ENCODE measurements at places on chromosomes 4 and X.

DNA sequence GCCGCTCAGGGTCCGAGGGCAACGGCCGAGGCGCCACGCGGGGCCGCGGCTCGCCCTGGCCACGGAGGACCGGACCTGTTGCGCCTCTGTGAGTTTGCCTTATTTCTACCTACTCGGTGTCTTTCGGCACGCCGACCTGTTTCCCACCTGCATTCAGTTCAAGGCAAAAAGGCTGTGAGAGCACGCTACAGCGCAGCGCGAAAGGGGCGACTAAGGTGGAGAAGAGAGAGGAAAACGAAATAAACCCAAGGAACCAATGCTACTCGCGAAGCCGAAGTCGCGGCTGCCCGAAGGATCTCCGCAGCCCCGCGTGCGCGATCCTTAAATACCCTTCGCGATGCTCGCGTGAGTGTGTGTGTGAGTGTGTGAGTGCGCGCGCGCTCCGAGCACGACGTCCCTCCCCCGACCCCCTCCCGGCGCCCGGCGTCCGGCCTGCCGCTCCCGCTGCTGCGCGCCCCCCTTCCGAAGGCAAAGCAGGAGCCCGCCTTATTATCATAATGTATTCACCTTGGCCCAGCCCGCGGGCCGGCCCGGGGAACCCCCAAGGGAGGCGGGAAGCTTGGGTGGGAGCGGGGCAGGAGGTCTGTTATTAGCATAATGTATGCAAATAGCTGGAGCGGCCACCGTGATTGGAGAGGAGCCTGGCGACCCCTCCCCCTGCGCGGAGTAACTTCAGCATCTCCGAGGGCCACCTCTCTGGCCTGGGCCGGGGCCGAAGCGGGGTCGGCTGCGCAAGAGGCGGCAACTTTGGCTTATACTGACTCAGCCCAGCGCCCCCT is at the start of gene COL25A1:
TSS of gene COL25A1 (minus strand) at position 298 of the 779 bp plus-strand sequence.
- DNase-seq: peak; percentile 4

GRCh38 chrX:75638332-75638731 is 115.5 kb upstream of the ZDHHC15 start:
- DNase-seq: no peak

DNA sequence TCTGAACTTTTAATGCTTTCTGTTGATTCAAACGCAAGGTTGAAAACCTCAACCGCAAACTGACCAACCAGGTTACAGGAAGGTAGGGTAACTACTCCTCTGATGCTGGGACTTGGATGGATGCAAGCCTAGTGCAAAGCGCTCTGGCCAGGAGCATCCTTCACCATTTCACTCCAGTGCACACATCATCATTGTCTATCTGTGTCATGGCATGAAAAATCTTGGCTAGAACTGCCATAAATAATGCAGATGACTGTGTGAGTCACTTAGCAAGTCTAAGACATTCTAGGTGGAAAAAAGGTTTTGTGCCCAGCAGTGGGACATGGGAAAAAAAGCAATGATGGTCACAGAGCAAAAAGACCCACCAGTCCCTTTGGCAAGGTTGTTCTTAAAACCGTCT is 10.9 kb downstream of the ADGRA3 start:
- DNase-seq: no peak

GRCh38 chr4:126470862-126471261 is 1156.1 kb downstream of the FAT4 start:
- DNase-seq: no peak

DNA sequence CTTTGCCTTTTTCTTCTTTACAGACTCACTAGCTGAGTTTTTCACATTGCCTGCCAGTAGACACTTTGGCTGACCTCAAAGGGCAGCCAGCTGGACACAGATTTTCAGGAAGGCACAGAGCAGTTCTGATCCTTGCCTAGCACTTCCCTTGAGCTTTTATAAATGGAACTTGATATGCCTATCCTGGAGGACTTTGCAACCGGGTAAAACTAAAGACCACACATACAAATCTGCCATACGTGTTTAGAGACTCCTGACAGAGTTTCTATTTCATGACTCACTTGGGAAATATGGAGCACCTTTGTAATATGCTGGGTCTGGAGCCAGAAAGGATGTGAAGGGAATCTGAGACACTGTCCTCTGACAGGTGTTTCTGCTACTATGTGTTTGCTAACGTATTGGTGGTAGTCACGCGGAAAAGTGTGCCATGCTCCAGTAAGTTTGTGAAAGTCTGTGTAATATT is 56.7 kb upstream of the RASSF6 start:
- DNase-seq: no peak

DNA sequence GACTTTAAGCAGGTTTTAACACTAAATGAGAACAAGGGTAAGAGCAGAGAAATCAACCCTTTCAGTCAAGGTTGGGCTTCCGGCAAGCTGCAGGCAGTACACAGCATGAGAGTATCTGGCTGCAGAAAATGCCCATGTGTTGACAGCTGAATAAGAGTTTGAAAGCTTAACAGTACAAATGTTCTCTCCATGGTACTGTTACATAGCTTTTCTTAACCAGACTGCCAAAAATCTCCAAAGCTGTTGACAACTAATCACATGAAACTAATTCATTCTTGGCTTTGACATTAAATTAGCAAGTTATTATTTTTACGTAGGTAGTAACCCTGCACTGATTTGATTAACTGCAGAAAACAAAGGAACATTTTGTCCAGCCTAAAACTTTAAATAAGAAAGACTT is 153.5 kb downstream of the SLC10A7 start:
- no peak for DNase-seq

- no peak for DNase-seq
Observed at GRCh38 chrX:24248042-24248441, 65.8 kb downstream of the SUPT20HL2 start.

DNA sequence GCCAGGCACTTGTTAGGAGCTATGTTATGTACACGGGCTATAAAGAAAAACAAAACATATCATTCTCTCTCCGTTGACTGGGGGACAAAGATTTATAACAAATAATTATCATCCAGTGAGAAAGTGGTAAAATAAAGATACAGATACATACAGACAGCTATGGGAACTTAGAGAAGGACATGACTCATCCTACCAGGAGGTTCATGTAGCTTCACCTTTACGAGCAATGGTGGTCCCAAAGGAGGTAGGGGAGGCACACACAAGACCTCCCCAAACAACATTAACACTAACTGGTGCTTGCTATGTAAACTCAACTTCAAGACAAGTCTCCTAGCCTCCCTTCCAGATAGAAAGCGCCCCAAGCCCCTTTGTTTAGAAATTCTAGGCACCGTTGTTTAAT is 8.9 kb downstream of the AMBN start:
- DNase-seq: no peak

DNA sequence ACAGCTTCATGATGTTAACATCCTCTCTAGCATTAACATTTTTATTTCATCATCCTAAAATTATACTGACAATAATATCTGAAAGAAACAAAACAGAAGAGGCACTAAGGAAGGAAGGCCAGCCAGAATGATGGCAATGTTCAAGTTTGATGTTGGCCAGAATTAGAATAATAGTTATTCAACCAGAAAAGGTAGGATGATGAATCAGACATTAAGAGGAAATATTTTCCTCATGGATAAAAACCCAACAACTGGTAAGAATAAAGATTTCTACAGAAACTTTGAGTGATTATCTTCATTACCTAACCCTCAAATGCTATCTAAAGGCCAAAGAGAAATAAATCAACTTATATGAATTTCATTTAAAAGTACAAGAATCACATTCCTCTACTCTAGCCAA is 105.2 kb downstream of the PDE5A start:
- no peak for DNase-seq

GRCh38 chr4:87580057-87580456 is 28.3 kb upstream of the DSPP start:
- DNase-seq: no peak

DNA sequence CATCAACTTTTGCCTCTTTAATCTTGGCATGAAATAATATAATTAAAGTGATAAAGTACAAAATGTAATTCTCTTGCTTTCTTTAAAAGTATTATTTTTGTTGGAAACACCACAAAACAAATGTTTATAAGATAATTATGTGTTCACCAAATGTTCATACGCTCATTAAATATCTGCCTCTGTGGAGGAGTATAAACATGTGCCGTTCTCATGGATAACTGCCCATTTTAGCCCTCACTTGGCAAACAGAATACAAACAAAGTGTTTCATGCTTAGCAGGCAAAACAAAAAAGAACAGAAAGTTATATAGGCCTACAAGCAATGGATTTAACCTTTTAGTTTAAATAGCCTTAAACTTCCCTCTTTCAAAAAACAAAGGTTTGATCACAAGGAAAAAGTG is 800.5 kb upstream of the DIAPH2 start:
- DNase-seq: no peak

- no peak for DNase-seq
Observed at GRCh38 chrX:39556056-39556455, 541.7 kb downstream of the BCOR start.

DNA sequence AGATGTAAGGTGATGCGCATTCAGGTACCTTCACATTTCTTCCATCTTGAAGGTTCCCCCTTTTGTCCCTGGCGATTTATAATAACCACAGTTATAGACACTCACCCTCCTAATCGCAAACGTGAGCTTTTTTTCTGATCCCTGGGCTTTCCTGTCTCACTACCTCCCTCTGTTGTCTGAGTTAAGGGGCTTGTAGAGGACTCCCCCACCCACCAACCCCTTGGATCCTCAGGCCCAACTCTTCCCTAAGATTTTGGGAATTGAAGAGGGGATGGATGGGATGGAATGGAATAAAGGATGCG is 1.4 kb downstream of the CNKSR2 start:
- no peak for DNase-seq
